ENCODE measurements at places on chromosomes 1 and 21. TPM values are rescaled to one million over a fixed set of nuclear protein-coding genes. Genes with fewer than 3 reads are reported as not detected.

Gene S100A12
- not detected for total RNA-seq

Gene SELENOF
- total RNA-seq, result 186 TPM

Gene CD34
- total RNA-seq, result 0.41 TPM

Gene CREB3L4
- total RNA-seq, result 11.8 TPM

Gene LRRC42
- 40.7 TPM for total RNA-seq

Gene PROX1
- total RNA-seq, result 0.88 TPM

Gene ZNF678
- 7.6 TPM for total RNA-seq

Gene LHX8
- total RNA-seq, result not detected

Gene KIRREL1
- total RNA-seq, result 119 TPM

Gene KRTAP21-2
- not detected for total RNA-seq

Gene CFHR3
- not detected for total RNA-seq

Gene SLFNL1
- 0.41 TPM for total RNA-seq

Gene OPTC
- total RNA-seq, result not detected

Gene C1orf115
- total RNA-seq, result 8.4 TPM

Gene ANKRD35
- not detected for total RNA-seq

Gene ARHGEF11
- 26.4 TPM for total RNA-seq

Gene LCE1C
- total RNA-seq, result not detected

Gene DIO1
- total RNA-seq, result not detected

Gene MAEL
- total RNA-seq, result not detected

Gene CD244
- total RNA-seq, result not detected

Gene POLR3C
- 43.4 TPM for total RNA-seq

Gene NBPF6
- total RNA-seq, result not detected

Gene SH2D1B
- total RNA-seq, result not detected

Gene FLG
- total RNA-seq, result not detected

Gene TMOD4
- total RNA-seq, result not detected

Gene CCDC181
- 4.8 TPM for total RNA-seq

Gene ARMH1
- total RNA-seq, result 4.7 TPM

Gene AIM2
- not detected for total RNA-seq

Gene SMCP
- total RNA-seq, result not detected

Gene OR2T33
- total RNA-seq, result not detected

Gene FRRS1
- 1.3 TPM for total RNA-seq

Gene CFAP298
- 62.6 TPM for total RNA-seq

Gene A3GALT2
- not detected for total RNA-seq

Gene SNRNP40
- total RNA-seq, result 62.8 TPM

Gene OR2T2
- not detected for total RNA-seq

Gene CCDC30
- total RNA-seq, result 1.8 TPM

Gene CDK11A
- 14.2 TPM for total RNA-seq

Gene MEGF6
- 13.1 TPM for total RNA-seq

Gene SLC2A5
- not detected for total RNA-seq

Gene KIAA0319L
- total RNA-seq, result 76.7 TPM

Gene DPYD
- total RNA-seq, result 1.4 TPM
